ENCODE measurements at places on chromosomes 7 and 10.

GRCh38 chr7:138632826-138633602 lies 68.1 kb downstream of the SVOPL start:
- DNase-seq = no peak

GRCh38 chr7:38163671-38164070 lies 14.4 kb upstream of the STARD3NL start:
- no peak for DNase-seq

GRCh38 chr7:131501422-131501821 lies 55.0 kb downstream of the PODXL start:
- DNase-seq = peak; percentile 42

- no peak for DNase-seq
Measured at GRCh38 chr7:121298831-121299239, 30.0 kb upstream of the WNT16 start.

GRCh38 chr7:96685755-96686154 lies 23.9 kb downstream of the SEM1 start:
- DNase-seq = no peak
